ENCODE measurements at places on chromosomes 13 and 19.
A peak's percentile ranks its signal among the peaks of the same experiment; 100 is the strongest.

GRCh38 chr13:23679220-23679619 lies 109.0 kb downstream of the TNFRSF19 start:
- ATAC-seq = peak; percentile 64

DNA sequence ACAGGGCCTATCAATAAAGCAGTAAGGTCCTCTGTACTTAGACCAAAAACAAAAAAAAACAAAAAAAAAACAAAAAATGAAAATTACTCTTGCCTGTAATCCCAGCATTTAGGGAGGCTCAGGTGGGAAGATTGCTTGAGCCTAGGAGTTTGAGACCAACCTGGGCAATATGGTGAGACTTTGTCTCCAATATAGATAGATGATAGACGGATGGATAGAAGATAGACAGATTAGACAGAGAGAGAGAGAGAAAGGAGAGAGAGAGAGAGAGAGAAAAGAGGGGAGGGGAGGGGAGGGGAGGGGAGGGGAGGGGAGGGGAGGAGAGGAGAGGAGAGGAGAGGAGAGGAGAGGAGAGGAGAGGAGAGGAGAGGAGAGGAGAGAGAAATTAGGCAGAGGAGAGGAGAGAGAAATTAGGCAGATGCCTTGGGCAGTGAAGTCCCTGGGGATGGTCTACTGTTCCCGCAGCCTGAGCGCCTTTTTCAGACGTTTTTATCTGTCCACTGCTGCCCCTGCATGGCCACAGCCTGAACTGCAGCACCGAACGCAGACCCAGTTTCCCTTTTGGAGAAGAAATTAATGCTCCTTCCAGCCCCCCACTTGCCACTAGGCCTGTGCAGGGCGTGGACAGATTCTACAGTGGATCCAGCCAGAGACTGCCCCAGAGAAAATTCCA lies 9.8 kb upstream of the ZNF627 start:
- ATAC-seq = peak; percentile 97

GRCh38 chr19:36246006-36246481 lies 31.1 kb downstream of the ZNF146 start:
- peak; percentile 12 for ATAC-seq

DNA sequence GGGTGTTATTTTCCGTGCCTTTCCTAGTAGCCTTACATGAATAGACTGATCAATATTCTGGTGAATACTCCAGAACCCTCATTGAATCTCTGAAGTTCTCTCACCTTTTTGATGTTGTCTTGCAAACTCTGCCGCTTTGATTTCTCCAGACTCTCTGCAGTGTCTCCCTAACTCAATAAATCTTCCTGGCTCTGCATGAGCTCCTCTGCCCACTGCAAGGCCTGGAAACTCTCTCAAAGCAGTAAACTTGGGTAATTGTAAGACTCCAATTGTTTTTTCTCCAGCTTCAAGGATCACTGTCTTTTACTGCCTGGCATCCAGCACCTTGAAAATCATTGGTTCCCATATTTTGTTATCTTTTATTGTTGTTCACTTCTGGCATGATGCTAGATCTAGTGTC lies 198.4 kb downstream of the GPC5 start:
- ATAC-seq = no peak

DNA sequence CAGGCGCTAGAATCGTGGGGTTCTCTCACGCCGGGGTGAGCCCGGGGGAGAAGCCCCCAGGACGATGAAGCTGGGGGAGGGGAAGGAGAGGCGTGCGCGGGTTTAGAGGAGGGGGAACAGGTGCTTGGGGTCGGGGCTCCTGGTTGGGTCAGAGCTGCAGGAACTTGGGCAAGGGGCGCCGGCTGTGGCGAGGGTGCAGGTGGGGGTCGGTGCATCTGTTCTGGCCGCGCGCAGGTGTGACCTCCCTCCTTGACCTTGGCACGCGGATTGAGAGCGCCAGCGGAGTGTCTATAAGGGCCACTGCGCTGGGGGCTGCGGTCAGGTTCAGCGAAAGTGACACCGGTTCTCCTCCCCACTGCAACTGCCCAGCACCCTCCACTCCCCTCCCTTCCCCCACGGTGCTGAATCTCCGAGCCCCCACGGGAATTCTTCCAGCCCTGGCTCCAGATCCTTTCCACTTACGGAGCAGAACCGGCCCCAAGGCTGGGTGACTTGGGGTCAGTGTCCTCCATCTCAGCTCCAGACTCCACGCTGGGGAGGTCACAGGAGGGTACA lies 618 bp downstream of the TMEM38A start:
- no peak for ATAC-seq

- no peak for ATAC-seq
These were observed 418.9 kb downstream of the FGF14 start for GRCh38 chr13:101982903-101983302.

- ATAC-seq = no peak
These were observed 17.7 kb upstream of the KLF5 start for GRCh38 chr13:73040968-73041596.

GRCh38 chr19:2627319-2627829 lies 75.1 kb downstream of the GNG7 start:
- ATAC-seq = peak; percentile 95

DNA sequence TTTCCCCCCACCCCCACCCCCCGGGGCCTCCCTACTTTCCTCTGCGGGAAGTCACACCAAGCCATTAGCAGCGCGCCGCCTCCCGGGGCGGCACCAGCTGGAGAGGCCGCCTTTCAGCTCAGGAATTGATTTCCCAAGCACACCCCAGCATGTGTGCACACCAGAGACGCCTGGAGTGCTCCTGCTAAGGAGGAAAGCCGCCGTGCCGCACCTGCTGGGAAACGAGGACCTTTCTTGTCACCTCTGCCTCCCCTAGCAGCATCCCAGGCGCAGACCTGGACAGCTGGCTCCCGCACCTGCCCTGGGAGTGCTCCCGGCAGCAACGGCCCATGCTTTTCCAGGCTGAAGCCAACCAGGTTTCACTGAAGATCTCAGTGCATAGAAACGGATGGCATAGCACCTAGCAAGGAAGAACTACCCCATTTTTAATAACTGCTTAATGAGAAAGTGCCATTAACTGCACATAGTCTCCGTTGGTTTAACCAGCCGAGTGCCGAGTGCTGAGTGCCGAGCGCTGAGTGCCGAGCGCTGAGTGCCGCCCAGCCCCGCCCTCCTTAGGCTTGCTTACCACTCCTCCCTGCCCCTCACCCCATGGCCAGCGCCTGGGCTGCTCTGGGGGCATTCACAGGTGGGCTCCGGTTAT lies 165.0 kb downstream of the USP12 start:
- ATAC-seq = peak; percentile 91

GRCh38 chr19:42270346-42271044 lies 1.4 kb downstream of the CIC start:
- ATAC-seq = no peak

GRCh38 chr19:49567861-49568441 lies 12.4 kb downstream of the NOSIP start:
- ATAC-seq = no peak

- no peak for ATAC-seq
These were observed 55.1 kb upstream of the STARD13 start for GRCh38 chr13:33340631-33341030.

DNA sequence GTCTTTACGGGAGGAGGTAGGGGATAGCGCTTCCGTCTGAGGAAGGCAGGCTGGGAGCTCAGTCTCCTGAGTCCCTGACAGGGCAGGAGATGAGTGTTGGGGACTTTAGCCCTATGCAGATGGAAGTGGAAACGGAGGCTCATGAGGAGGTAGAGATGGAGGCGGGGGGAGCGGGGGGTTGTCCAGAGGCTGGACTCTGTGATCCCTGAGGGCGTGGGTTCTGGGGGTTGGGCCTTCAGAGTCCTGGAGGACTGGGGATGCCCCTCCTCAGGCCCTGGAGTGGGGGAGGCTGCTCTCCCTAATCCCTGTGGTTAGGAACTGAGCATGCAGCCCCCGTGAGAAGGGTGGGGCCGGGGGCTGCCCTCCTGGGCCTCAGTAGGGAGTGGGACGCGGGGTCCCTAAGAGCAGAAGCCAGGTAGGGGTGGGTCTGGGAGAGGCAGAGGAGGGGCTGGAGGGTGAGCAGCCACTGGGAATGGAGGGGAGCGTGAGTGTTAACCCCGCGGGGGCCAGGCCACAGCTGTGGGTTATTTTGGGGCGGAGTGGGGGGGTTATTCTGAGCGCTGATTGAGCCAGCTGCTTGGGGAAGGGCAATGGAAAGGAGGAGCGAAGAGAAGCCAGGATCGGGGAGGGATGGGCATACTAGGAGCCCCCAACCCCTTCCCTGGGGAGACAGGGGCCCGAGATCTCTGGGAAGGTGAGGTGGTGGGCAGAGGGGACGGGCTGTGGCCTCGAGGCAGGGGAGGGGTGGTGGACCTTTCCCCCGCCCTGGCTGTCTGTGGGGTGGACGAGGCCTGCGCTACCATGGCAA lies 2.8 kb downstream of the GRIN2D start:
- no peak for ATAC-seq

DNA sequence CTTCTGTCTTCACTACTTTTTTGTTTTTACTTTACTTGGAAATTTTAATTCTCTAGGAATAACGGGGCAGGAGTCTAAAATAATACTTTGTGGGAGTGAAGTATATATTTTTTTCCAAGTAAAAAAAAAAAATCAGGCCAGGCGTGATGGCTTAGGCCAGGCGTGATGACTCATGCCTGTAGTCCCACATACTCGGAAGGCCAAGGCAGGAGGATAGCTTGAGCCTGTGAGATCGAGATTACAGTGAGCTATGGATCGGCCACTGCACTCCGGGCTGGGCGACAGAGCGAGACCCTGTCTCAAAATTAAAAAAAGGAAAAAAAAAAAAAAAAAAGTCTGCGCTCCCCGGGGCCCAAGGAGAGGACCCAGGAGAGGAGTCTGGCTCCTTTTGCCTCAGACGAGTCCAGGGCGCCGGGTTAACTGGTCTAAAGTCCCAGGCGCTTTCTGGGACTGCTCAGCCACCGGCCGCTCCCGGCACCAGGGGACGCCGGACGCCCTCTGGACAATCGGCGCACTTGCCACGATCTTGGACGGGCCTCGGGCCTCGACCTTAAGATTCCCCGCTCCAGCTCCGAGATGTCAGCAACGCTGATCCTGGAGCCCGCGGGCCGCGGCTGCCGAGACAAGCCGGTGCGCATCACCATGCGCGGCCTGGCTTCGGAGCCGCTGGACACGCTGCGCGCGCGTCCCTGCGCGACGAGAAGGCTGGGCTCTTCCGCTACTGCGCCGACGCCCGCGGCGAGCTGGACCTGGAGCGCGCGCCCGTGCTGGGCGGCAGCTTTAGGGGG lies 2.7 kb upstream of the ZFP82 start:
- no peak for ATAC-seq

GRCh38 chr13:80134346-80134745 lies 206.6 kb downstream of the SPRY2 start:
- no peak for ATAC-seq

DNA sequence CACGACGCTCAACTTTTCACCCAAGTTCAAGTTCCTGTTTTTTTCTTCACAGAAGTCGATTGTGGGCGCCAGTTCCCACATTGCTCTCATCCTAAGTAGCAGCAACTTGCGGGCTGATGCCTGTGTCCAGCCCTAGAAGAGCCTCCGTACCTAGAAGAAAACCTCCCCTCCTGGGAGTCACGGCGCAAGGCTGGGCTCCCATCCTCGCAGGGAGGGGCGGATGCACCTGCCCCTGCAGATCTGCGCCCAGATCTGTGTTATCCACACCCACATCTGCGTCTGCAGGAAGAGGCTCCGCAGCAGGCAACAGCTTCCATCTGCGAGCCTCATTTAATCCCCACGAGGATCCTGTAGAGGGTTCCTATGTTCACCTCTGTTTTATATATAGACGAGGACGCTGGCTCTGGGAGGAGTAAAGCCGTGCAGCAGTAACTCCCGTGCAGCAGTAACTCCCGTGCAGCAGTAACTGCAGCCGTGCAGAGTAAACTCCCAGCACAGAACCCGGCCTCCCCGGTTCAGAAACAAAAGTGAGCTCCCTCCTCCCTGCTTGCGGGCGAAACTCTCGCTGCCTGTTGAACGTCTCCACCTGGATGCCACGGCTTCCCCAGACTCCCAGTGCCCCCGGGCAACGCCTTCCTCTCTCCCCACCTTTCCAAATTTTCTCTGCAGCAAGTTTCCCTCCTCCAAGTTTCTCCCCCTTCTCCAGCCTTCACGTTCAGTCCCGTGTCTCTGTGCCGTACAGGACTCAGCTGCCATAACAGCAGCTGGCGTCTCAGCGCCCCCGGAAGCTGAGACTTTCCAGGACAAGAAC lies 23.5 kb upstream of the LAIR1 start:
- ATAC-seq = peak; percentile 36

Data from SK-N-SH treated with all-trans-retinoic acid at 6 μM for 48 hours (cell line).